ENCODE measurements at places on chromosomes 2 and 18.

- no peak for DNase-seq
Measured at GRCh38 chr2:108217211-108217610, 22.6 kb upstream of the SULT1C3 start.

DNA sequence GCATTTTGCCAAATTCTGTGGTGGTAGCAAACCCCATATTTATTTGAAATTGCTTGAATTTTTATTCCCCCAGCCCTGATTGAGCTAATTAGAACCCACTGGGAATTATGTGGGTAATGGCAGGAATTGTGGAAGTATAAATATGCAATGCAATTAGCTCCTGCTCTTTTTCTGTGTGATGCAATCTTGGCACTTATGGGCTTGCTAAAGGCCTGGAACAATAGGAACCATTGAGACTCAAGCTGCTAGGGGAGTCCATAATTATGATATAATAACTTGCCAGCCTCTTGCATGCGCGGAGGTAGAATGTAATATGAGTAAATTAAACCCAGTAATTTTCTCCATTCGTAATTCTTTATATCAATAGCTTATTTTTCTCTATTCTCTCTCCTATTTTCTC lies 267.6 kb upstream of the THSD7B start:
- no peak for DNase-seq

- DNase-seq = no peak
Measured at GRCh38 chr18:49766646-49767045, 46.7 kb downstream of the ACAA2 start.

- DNase-seq = no peak
Measured at GRCh38 chr2:84338069-84338468, 121.0 kb downstream of the SUCLG1 start.

GRCh38 chr18:25223211-25223610 lies 128.8 kb downstream of the ZNF521 start:
- DNase-seq = no peak

All from astrocyte (in vitro differentiated cells and primary cell).